B cell (primary cell): ENCODE measurements at places on chromosomes 3 and 15.

DNA sequence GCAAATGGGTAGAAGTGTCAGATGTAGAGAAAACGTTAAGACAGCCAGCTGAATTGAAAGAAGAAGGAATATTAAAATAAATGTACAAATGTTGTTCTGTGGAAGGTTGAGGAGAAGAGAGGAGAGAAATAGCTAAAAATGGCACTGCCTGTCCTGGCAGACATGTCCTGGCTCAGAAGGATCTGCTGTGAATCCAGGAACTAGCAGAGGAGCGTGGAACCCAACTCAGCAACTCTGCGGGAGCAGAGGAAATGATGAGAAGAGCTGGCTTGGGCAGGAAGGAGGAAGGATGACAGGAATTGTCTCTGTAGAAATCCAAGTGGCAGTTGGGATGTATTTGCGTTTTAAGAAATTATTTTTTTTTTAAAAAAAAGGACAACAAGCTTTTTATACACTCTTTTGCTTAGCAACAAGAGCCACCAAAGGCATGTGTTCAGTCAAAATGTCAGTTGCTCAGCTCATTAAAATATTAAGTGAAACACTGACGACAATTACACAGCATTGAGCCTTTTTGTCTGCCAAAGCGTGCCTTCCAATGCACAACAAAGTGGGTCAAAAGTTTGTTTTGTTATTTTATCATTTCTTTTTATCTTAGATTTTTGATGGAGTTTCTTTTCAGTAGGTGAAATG, 16.1 kb downstream of the NANOGP8 start:
- no peak for DNase-seq

- no peak for DNase-seq
These were observed 982.8 kb downstream of the ROBO1 start for GRCh38 chr3:78785004-78785403.

- DNase-seq, result peak; percentile 28
These were observed 242.8 kb upstream of the UBE2E2 start for GRCh38 chr3:22960105-22960984.

DNA sequence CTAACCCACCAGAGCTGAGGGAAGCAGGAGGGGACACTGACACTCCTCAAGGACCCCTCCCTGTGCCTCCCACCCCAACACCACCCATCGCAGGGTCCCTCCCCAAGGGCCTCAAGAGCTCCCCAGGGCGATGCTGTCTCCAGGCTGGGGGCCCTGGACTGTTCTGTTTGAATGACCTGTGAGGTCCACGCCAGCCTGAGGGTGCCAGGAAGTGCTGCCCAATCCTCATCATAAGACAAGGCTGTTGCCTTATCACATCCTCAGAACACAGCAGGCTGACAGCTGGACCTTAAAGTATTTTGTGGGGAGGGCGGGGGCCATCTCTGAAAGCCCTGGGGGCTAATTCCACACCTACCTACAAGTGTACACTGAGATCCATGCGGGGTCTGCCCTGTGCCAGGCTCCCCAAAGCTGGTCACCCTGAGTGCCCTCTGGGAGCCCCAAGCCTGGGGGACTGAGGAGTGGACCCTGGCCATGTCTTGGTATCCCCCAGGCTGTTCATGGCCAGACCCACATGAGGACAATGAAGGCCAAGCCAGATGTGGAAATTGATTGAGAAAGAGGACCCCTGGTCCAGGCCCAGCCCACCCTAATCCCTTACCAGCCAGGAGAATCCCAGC, 23.8 kb upstream of the GOLGA6C start:
- DNase-seq, result no peak

DNA sequence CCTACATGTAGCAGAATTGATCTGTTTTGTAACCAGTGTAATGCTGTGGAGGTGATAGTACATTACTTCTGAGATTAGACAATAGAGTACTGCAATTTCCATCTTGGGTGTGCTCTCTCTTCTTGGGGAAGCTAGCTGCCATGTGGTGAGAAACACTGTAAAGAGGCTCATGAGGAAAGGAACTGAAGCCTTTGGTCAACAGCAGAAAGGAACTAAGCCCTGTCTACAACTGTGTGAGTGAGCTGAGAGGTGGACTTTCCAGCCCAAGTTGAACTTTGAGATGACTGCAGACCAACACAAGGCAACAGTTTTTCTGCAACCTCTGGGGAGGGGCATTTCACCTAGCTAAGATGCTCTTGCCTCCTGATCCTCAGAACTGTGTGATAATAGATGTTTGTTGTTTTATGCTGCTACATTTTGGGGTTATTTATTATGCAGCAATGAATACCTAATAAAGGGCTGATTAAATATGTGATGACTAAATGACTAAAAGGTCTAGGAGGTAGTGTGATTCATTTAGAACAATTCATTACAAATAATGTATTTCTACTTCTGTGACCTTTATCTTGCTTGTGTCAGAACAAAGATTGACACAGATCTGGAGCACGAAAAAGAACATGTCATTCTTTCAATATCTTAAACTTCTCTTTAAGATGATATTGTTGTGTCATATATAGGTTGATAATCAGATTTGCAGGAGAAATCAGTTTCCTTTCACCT, 121.6 kb upstream of the THRB start:
- no peak for DNase-seq

DNA sequence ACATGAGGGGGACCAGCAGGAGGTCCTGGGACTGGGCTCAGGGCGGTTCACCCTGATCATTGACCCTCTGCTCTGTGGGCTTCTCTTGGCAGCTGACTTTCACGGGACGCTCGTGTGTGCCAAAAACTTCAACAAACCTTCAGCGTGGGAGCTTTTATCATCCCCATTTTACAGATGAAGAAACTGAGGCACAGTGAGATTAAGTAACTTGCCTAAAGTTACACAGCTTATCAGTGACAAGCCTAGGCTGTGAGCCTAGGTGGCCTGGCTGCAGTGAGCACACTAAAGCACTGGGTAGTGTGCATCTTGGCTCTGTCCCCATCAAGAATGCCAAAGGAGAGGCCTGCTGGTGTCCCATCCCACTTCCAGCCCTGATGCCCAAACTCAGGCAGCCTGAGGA, 23.6 kb upstream of the DUSP7 start:
- no peak for DNase-seq

GRCh38 chr3:29775340-29775739, 494.5 kb downstream of the RBMS3 start:
- DNase-seq, result no peak

DNA sequence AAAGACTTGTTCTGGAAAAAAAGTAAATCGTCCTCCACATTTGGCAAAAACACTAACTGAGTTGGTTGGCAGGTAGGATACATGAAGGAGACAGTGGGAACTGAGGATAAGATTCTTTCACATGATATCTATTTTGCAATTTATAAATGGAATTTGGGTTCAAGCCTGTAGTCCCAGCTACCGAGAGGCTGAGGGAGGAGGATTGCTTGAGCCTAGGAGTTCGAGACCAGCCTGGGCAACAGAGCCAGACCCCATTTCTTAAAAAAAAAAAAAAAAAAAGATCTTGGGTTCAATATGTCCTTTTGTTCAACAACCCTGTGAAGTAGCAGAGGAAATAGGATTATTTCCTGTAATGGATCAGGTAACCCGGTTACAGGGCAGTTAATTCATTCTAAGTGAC, 35.7 kb upstream of the CFAP161 start:
- DNase-seq, result no peak

- DNase-seq, result no peak
These were observed 429.3 kb upstream of the THBS1 start for GRCh38 chr15:39151545-39151944.

DNA sequence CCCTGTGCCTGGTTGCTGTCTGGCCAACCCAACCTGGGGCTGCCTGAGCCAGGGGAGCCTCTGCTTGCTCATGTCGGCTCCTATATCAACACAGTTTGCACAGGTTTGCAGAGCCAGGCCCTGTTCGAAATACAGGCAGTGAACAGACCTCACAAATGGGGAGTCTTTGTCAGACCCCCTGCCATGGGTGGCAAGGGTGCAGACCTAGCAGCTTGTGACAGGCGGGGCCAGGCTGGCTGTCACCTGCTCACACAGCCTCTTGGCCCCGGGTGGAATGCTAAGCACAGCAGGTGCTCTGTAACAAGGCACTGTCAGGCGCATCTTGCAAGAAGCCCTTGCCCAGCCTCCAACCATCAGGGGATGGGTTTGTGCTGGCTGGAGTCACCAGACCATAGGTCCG, 47.3 kb downstream of the BDH1 start:
- DNase-seq, result no peak

DNA sequence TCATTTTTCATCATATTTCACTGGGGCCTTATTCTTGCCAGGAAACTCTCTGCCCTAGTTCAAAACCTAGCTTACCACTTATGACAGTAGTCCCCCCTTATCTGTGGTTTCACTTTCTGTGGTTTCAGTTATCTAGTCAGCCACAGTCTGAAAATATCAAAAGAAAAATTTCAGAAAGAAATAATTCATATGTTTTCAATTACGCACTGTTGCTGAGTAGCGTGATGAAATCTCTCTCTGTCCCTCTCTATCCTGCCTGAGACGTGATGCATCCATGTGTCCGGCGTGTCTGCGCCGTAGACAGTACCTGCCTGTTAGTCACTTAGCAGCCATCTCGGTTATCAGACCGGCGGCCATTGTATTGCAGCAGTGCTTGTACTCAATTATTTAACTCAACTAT, 369.9 kb upstream of the MCTP2 start:
- DNase-seq, result no peak

- DNase-seq, result no peak
These were observed 106.3 kb upstream of the BFSP2 start for GRCh38 chr3:133293397-133294110.

DNA sequence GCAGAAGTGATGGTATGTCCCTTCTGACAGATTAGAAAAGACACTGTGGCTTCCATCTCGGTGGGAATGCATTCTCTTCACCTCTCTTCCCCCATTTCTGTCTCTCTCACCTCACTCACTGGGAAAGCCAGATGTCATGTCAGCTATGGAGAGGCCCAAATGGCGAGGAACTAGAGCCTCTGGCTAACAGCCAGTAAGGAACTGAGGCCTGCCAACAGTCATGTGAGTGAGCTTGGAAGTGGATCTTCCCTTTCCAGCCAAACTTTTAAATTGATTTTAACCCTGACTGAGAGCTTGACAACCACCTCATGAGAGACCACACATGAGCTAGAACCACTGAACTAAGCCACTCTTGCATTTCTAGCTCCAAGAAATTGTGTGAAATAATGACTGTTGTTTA, 35.2 kb upstream of the CDAN1 start:
- no peak for DNase-seq

GRCh38 chr3:148657470-148657869, 40.2 kb upstream of the AGTR1 start:
- DNase-seq, result no peak

DNA sequence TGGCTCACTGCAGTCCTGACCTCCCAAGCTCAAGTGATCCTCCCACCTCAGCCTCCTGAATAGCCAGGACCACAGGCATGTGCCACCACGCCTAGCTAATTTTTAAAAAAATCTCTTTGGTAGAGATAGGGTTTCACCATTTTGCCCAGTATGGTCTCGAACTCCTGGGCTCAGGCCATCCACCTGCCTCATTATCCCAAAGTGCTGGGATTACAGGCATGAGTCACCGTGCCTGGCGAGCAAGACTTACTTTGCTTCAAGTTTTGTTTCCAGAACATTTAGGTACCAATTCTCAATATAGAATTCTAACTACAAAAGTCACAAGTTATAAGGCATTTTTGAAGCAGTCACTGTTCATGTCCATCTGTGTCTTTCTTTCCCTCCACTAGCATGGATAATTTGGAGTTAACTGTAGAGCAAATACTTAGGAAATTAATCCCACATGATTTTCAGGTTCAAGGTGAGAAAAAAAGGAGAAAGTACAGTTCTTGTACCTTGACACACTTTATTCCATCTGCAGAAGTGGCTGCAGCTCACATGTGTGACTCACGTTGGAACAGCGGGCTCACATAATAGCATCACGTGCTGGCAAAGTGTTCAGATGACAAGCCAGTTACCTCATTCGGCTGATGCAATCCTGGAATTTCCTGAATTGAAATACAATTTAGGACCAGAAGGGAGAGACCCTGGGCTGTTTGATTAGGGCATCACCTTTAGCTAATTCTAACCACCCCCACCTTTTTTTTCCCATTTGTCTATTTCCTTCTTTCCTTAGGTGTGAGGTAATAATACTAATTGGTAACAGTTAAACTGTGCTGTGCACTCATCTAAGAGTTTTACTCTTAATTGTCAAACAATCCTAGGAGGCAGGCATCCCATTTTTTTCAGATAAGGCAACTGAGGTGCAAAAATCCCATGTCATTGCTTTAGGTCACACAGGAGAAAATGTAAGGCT, 46.9 kb upstream of the NEDD4 start:
- no peak for DNase-seq

GRCh38 chr3:154886437-154886836, 193.7 kb upstream of the MME start:
- DNase-seq, result no peak

DNA sequence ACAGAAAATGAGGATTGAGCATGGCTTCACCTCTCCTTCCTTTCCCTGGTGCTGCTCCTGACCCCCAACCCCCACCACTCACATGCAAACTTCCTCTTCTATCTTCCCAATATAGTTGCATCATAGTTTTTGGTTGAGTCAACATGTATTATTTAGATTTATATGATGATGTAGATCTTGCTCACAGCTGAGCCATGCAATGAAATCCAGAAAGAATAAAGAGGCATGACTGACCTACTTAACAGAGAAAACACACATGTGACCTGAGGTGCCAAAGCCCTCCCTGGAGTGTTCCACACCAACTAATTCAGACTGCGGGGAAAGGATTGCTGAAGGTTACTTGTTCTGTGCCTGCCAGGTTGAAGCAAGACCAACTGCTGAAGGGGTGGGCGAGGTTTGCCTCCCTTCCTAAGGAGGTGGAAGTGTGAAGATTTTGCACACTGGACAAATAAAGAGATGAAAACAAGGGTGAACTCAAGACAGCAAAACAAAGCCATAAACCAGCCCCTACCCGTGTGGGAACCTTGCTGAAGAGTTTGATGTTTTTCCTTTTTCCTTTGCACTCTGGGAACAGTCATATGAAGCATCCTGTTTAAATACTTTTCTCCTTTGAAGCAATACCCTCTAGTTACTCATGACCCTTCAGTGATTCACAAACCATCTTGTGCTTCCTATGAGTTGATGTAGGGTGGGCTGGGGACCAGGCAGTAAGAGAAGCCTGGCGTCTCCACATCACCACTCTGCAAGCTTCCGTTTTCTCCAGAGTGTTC, 155.2 kb upstream of the UBE2E1 start:
- DNase-seq, result no peak

DNA sequence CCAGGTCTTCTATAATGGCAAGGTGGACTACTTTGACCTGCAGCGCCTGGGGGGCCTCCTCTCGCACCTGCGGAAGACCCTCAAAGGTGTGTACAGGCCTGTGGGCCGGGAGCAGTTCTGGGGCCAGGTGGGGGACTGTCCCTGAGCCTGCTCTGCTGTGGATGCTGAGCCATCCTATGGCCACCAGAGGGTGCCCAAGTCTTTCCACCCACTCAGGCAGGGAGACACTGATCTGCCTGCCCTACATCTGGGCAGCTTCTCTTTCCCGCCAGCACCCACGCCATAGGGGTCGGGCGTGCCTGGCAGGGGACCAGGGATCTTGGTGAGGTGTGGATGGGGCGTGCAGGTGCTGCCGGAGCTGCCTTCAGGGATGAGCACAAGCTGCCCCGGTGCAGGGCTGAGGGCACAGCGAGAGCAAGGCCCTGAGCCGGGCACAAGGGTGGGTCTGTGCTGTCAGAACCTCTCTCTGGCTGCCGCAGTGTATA, 14.1 kb downstream of the RNF123 start:
- peak; percentile 81 for DNase-seq
